ENCODE measurements at places on chromosomes 16 and 17.

- DNase-seq: no peak
Observed at GRCh38 chr16:20510323-20510722, 59.0 kb downstream of the ACSM2A start.

DNA sequence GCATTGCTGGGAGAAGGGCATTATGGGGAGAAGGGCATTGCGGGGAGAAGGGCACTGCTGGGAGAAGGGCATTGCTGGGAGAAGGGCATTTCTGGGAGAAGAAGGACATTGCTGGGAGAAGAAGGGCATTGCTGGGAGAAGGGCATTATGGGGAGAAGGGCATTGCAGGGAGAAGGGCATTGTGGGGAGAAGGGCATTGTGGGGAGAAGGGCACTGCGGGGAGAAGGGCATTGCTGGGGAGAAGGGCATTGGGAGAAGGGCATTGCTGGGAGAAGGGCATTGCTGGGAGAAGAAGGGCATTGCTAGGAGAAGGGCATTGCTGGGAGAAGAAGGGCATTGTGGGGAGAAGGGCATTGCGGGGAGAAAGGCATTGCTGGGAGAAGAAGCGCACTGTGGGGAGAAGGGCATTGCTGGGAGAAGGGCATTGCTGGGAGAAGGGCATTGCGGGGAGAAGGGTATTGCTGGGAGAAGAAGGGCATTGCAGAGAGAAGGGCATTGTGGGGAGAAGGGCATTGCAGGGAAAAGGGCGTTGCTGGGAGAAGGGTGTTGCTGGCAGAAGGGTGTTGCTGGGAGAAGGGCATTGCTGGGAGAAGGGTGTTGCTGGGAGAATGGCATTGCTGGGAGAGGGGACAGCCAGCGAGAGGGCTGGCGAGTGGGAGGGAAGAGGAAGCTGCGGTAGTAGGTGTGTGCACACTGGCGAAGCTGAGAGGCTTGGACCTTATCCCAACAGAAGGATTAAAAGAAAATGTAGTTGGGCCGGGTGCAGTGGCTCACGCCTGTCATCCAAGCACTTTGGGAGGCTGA is 4.6 kb upstream of the PYDC1 start:
- no peak for DNase-seq

- DNase-seq: no peak
Observed at GRCh38 chr17:63378411-63379375, 67.4 kb downstream of the CYB561 start.

DNA sequence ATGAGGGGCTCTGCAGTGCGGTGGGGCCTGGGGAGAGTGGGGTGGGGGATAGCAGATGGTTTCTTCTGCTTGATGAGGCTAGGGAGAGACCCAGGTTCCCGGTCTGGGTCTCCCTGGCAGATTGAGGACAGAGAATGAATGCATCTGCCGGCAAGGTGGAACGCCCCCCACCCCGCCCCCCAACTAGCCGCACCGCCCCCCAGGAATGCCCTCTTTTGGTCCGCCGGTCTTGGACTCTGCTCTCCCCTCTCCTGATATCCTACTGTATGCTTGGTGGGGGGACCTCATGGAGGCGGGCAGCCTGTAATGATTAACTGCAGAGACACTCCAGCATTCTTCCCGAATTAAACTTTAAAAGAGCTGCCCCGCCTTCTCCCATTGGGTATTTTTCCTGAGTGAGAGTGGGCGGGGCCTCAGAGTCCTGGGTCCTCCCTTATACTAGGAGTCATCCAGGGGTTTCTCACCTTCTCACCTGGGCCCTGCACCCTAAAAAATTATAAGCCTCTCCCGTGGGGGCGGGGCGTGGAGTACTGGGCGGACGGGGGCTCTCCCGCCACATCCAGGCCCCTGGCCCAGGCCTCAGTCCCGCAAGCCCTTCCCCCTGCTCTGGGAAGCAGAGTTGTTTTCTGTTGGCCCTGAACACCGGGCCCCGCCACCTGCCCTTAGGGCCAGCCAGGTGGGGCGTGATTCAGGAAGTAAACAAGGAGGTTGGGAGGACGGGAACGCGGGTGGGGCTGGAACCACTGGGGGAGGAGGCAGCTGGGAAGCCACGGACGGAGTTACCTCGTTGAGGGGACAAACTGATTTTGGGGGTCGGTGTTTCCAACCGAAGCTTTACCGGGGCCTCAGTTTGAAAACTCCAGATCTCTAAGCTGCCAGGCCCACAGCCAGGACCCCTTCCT is 1.5 kb downstream of the GRB7 start:
- DNase-seq: no peak

- no peak for DNase-seq
Observed at GRCh38 chr17:60321336-60322055, 70.4 kb downstream of the USP32 start.
